ENCODE measurements at places on chromosomes 16 and 17.

GRCh38 chr16:87172632-87173031 lies 144.6 kb downstream of the C16orf95 start:
- DNase-seq: no peak

GRCh38 chr17:40283662-40284061 lies 4.0 kb upstream of the CDC6 start:
- no peak for DNase-seq

GRCh38 chr16:24988593-24989338 lies 26.4 kb downstream of the ARHGAP17 start:
- no peak for DNase-seq

- DNase-seq: no peak
Observed at GRCh38 chr16:51524555-51525373, 373.7 kb upstream of the SALL1 start.

GRCh38 chr16:89491238-89491869 lies 993 bp upstream of the ANKRD11 start:
- no peak for DNase-seq

GRCh38 chr17:41702712-41703111 lies 9.4 kb upstream of the GAST start:
- DNase-seq: no peak

GRCh38 chr17:9230346-9230745 lies 209.0 kb downstream of the NTN1 start:
- DNase-seq: no peak

DNA sequence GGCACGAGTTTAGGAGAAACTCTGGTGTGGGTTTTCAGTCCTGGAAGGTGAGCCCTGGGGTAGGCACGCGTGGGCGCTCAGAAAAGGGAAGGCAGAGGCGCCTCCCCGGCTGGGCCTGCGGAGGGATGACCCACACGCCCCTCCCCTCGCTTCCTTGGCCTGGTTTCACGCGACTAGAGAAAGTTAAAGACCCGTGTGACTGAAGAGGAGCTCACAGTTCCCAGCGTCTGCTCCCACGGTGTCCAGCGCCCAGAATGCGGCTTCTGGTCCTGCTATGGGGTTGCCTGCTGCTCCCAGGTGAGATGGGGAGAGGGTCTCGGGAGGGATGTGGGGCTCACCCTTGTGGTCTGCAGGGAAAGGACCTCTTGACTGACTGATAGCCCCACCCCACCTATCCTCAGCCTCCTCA lies at the start of gene CD300LG:
Gene CD300LG, plus strand, starts transcription at position 214 of the 409 bp plus-strand sequence. Its CDS starts 41 bp downstream, at position 255.
- no peak for DNase-seq

- DNase-seq: no peak
Observed at GRCh38 chr17:76597156-76598003, 11.7 kb upstream of the ST6GALNAC2 start.

GRCh38 chr16:31198207-31198882 lies 4.2 kb downstream of the PYCARD start:
- no peak for DNase-seq

GRCh38 chr16:9139965-9140364 lies 48.5 kb downstream of the HAPSTR1 start:
- DNase-seq: no peak

DNA sequence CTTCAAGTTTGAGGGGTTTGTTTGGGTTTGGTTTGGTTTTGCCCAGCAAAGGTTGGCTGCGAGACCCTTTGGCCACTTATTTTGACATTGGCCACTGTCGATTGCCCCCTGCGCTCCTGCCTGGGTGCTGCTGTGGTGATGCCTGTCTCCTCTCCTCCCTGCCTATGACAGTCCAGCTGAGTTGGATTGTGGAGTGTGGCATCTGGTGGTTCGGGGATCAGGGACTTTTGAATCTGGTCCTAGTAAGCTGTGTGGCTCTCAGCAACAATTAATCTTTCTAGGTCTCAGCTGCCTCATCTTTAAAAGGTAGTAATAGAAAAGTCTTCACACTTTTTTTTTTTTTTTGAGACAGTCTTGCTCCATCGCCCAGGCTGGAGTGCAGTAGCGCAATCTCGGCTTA lies 27.1 kb downstream of the CDK5RAP3 start:
- DNase-seq: no peak

- DNase-seq: no peak
Observed at GRCh38 chr16:87216148-87216840, 100.9 kb downstream of the C16orf95 start.

- DNase-seq: no peak
Observed at GRCh38 chr17:80818871-80819270, 172.8 kb upstream of the CHMP6 start.

GRCh38 chr17:39239640-39240314 lies 14.0 kb upstream of the STAC2 start:
- DNase-seq: peak; percentile 57
